Urinary bladder (tissue), 4 donors: ENCODE measurements at places on chromosomes 6 and 20. TPM values are rescaled to one million over a fixed set of nuclear protein-coding genes. Genes with fewer than 3 reads are reported as not detected.

Gene PRSS16
- 2.0 TPM for total RNA-seq

Gene GRM1
- total RNA-seq, result 0.16 TPM

Gene SALL4
- total RNA-seq, result 1.3 TPM

Gene HLA-DOB
- 0.42 TPM for total RNA-seq
